GM04504 (cell line): ENCODE measurements at places on chromosomes 7 and 10.

- DNase-seq, result peak; percentile 84
Measured at GRCh38 chr10:13593535-13593934, 6.8 kb downstream of the PRPF18 start.

- no peak for DNase-seq
Measured at GRCh38 chr7:115827305-115828045, 203.1 kb downstream of the TFEC start.

DNA sequence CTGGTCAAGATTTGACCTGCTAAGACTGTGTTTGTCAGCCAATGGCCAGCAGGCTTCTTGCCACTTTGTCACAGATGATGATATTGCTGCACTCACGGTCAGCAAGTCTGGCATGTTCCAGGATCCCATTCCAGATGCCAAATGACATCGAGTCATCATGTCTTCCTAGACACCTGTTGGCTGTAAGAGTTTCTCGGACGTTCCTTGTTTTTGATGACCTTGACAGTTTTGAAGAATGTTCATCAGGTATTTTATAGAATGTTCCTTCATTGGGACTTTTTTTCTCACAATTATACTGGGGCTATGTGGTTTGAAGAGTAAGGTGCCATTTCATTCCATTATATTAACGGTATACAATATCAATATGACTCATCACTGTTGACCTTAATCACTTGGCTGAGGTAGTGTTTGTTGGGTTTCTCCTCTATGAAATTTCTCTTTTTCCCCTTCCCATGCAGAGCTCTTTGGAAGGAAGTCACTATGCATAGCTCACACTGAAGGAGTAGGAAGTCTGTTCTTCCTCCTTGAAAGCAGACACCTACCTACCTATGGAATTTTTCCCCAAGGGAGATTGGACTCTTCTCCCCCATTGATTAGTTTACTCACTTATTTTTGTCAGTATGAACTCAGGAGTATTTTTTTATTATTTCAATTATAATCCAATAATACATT is 31.6 kb downstream of the HECW1 start:
- no peak for DNase-seq

DNA sequence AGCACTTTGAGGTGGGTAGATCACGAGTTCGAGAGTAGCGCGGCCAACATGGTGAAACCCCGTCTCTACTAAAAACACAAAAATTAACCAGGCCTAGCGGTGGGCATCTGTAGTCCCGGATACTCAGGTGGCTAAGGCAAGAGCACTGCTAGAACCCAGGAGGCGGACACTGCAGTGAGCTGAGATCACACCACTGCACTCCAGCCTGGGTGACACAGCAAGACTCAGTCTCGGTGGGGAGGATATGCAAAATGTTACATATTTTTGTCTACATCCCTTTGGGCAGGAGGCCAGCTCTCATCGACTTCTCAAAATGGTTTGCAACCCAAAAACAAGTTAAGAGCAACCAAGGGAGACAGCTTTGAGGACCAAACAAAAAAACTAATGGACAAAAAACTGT is 8.2 kb downstream of the ATE1 start:
- DNase-seq, result no peak

GRCh38 chr10:132021504-132022143 is 39.9 kb upstream of the BNIP3 start:
- no peak for DNase-seq

- no peak for DNase-seq
Measured at GRCh38 chr7:1260244-1260635, 27.6 kb downstream of the UNCX start.

- DNase-seq, result no peak
Measured at GRCh38 chr7:25361863-25362262, 133.6 kb upstream of the NPVF start.
